NCI-H1417 (cell line): ENCODE measurements at places on chromosomes 5 and 9.

- DNase-seq: peak; percentile 2
These were observed 49.4 kb downstream of the MEF2C start for GRCh38 chr5:88833371-88834130.

DNA sequence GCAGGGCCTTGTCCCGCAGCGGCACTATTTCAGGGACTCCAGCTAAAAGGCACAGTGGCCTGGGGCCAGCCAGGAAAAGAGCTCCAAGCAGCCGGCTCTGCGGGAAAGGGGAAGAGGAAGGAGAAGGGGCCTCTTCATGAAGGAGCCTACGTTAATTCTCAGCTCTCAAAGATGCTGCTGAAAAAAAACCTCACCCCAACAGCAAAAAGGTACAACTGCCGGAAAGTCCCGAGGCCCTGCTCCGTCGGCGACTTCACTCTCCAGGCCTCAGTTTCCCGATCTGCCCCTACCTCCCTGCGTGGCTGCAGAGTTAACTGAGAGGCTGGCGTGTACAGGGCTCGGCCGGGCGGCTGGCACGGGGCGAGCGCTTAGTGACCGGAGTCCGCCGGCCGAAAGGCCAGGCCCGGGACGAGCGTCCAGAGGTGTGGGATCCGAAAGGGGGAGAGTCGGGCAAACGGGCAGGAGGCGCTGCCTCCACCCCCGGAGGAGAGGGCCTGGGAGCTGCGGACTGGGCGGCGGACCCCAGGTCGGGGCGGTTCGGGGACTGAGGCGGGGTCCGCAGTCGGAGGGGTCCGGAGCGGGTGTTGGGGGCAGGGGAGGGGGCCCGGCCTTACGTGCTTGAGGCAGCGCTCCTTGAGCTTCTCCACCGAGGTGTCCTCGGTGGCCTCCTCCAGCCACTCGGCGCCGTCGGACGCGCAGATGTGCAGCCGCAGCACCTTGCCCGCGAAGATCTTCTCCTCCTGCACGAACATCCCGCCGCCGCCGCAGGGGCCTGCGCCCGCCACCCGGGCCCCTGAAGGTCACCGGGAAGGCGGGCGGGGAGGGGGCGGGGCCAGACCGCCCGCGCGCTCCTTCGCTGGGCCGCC lies 529 bp downstream of the UBAC1 start:
- DNase-seq: no peak

- DNase-seq: no peak
These were observed 16.4 kb downstream of the TARS1 start for GRCh38 chr5:33457126-33457525.

DNA sequence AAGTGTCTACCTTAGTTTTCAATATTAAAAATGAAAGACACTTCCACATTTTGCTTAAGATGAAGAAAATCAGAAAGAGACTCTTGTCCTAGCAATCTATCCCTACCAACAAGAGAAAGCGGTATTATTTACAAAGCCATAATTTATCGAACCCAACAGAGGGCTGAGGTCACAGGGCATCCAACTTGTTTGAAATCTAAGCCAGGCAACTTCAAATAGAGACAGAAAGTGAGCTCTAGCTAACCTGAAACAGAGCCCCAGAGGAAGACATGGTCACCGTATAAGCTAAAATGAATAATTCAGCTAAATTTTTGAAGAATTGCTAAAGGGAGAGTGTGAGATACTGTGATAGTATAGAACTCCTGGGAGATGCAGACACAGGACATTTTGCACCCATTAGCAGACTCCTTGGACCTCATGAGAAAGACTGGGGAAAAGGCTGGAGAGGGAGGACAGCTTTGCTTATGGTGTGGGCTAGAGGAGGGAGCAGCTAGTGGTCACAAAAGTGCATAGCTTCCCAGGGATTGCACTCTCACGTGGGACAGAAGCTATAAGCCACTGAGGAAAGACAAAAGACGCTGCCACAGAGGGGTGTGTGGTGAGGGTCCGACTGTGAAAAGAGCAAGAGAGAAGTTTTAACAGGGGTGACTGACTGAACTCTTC lies 624.2 kb upstream of the GRIN3A start:
- no peak for DNase-seq

DNA sequence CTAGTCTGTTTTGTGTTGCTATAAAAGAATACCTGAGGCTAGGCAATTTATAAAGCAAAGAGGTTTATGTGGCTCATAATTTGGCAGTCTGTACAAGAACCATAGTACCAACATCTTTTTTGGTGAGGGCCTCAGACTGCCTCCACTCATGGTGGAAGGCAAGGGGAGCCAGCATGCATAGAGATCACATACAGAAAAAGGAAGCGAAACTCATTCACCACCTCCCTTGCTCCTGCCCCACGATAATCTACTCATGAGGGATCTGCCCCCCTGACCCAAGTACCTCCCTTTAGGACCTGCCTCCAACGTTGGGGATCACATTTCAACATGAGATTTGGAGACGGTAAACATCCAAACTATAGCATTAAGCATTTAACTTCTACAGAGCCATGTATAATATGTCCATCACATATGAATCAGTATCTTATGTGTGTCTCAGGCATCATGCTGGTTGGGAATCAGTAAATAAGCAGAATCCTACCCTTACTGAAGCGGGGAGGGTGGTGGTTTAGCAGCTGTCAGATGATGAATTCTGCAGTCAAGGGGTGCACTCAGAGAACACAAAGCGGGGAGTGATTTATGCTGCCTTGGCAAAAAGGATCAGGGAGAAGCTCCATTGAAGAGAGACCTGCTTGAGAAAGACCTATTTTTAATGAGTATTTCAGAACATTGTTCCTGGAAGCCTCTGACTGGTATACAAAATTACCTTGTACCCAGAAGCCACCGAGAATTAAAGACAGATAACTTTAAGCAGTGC lies 34.8 kb downstream of the HMGXB3 start:
- no peak for DNase-seq

DNA sequence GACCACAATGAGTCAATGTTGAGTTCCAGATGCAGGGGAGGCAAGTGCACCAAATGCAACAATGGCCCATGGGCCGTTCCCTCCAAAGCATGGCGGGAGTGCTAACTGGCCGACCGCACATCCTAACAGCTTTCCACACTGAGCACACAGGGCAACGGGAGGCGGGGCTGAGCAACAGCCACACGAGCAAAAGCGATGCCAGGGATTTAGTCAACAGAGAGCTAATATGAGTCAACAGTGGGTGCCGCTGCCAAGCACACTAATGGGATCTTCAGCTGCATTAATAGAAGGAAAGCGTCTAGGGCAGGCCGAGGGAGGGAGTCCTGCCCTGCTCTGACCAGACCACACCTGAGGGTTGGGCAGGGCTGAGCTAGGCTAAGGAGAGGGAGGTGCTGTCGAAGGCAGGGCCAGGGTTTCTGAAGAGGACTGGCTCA lies 4.6 kb downstream of the EPB41L4B start:
- DNase-seq: peak; percentile 81

DNA sequence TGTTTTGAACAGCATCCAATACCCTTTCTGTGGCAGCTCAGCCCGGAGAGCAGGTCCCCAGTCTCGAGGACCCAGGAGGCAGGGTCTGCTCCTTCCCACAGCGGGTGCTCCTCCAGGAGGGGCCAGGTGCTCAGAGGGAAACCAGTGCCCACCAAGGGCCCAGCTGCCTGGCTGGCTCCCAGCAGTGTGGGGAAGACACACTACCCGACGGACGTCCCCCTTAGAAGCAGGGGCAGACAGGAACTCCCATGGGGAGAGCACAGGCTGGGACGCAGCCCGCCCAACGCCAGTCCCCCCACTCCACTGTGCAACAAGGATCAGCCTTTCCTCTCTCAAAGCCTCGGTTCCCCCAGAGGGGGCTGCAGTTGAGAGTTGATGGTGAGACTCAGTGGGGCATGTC lies 57.6 kb downstream of the ADAMTS2 start:
- DNase-seq: no peak

GRCh38 chr5:141637123-141637766 lies 448 bp downstream of the RELL2 start:
- DNase-seq: no peak

GRCh38 chr5:139976703-139977102 lies 66.4 kb downstream of the NRG2 start:
- no peak for DNase-seq

- DNase-seq: no peak
These were observed 52.5 kb downstream of the AP3B1 start for GRCh38 chr5:78242001-78242400.

DNA sequence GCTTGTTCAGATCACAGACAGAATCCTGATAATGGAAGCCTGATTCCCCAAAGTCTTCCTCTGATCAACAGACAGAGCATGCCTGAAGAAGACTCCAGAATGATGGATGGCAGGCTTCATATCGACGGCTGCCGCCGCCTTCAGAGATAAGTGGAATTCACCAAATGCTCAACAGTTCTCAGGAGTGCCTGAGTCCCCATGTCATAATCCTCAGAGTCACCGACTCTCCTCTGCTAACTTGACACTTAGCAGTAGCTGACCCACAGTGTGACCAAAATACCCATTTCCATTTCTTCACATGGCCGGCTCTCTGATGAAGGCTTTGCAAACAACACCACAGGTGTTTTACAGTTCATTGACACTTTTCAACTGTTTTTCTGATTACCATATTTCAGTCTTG lies 58.7 kb downstream of the PRDM6 start:
- DNase-seq: no peak

- DNase-seq: peak; percentile 3
These were observed 87.6 kb downstream of the ERP44 start for GRCh38 chr9:100011062-100011681.

DNA sequence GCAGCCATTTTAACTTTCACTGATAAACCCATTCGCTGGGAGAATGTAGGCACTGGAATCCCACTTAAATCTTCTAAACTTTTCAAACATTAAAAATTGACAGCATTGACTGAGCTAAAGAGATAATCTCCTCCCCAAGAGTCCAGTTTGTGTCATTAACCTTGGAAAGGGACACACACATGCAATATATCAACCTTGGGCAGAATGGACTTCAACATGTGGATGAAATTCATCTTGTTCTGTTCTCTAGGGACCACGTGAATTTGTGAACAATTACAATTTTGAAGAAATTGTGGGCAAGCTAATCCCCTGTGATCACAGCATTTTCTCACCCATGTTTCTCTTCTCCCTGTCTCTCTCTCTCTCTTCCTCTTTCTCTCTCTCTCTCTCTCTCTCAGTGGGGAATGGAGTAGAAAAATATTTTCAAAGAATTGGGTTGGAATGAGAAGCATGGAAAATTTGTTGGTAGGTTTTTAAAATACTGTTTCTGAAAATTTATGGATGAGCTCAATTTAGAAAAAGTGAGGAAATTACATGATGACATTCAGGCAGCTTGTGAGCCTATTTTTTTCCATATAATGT lies 553.7 kb downstream of the EBF1 start:
- no peak for DNase-seq

- DNase-seq: peak; percentile 43
These were observed 127.5 kb upstream of the PANK3 start for GRCh38 chr5:168706655-168707069.

DNA sequence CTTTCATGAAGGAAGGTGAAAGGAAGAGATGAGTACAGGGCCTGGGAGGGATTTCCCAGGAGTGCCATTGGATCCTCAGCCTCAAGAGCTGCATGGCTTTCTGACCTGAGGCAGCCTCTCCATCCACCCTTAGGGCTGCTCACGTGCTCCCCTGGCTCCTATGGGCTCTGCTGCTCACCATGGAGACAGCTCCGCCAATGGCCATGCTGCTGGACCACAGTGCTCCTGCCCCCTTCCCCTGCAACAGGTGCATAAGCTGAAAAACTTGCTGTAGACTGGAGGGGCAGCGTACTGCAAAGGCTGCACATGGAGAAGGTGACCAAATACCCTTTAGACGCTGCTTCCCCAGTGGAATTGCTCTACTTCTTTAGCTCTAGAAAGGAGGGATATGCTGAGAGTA lies 112.7 kb upstream of the PANK3 start:
- peak; percentile 0 for DNase-seq

DNA sequence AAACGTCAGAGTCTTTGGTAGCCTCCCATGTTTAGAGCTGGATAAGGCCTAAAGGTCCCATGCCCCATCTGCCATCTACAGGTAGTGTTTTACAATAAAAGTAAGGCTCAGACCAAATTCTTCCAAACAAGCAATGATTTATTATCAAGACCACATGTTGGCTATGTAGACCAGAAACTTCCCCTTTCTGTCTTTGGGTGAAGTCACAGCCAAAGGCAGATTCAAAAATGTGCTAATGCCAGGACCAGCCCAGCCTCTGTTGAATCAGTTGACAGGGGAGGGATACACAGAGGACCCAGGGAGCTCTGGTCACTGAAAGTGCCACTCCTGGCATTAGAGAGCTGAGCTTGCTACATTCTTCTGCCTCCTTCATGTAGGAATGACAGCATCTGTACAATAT lies 360.8 kb downstream of the NTRK2 start:
- no peak for DNase-seq

GRCh38 chr5:5422819-5423515 lies 490 bp downstream of the ICE1 start:
- DNase-seq: no peak

DNA sequence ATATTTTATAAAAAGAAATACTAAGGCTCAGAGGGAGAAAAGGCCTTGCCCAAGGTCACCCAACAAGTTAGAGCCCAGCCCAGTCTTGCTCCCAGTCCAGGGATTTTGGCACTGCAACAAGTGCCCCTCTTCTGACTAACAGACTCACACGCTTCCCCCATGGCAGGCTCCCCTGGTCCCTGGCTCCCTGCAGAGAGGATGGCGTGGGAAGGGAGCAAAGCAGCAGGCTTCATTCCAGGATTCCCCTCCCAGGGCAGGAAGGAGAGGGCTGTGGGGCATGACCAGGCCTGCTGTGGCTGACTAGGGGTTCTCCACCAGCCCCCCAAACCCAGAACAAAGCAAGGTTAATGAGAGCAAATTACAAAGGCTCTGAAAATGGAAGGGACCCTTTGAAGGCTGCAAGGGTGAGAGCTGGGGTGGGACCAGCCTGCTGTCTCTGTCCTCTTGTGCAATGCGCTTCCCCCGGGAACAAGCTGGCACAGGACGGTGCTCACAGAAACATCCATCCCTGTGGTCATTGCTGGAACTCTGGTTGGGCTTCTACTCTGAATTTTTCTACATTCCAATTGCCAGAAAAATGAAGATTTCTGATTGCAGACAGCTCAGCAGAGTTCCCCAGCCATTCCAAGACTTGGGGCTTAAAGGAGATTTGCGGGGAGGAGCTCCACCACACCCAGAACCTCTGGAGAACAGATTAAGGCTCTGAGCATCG lies 37.1 kb upstream of the FAT2 start:
- DNase-seq: no peak
